ENCODE measurements at places on chromosomes 7 and 10.

GRCh38 chr10:126099366-126099765 lies 203.0 kb downstream of the FANK1 start:
- DNase-seq: no peak

GRCh38 chr10:132684164-132684891 lies 101.6 kb downstream of the NKX6-2 start:
- no peak for DNase-seq

GRCh38 chr10:70964245-70964644 lies 75.9 kb upstream of the PCBD1 start:
- DNase-seq: no peak

DNA sequence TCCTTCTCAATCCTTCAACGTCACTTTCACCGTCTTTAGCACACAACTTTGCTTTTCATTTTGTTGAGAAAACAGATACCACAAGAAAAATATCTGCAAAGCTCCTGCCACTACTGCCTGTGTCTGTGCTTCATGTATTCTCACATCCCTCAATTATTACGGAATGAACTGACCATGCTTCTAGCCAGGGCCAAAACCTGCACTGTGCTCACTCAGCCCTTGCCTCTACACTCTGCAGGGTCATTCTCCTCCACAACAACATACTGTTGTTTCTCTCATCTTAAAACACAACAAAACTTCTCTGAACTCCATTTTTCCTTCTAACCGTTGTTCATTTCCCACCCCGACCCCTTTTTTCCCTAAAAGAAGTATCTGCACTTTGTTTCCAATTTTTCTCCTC lies 29.5 kb downstream of the BMPR1A start:
- no peak for DNase-seq

DNA sequence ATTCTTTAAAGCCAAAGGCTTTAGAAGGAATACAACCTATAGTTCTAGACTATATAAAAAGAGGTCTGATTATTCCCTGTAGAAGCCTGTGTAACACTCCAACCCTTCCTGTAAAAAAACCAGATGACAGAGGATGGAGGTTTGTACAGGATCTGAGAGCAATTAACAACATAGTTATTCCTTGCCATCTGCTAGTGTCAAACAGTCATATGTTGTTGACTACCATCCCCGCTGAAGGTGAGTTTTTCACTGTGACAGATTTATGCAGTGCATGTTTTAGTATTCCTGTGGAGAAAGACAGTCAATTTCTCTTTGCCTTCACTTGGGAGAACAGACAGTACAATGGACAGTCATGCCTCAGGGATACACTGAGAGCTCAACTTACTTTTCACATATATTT lies 19.0 kb upstream of the SLC26A4 start:
- no peak for DNase-seq

DNA sequence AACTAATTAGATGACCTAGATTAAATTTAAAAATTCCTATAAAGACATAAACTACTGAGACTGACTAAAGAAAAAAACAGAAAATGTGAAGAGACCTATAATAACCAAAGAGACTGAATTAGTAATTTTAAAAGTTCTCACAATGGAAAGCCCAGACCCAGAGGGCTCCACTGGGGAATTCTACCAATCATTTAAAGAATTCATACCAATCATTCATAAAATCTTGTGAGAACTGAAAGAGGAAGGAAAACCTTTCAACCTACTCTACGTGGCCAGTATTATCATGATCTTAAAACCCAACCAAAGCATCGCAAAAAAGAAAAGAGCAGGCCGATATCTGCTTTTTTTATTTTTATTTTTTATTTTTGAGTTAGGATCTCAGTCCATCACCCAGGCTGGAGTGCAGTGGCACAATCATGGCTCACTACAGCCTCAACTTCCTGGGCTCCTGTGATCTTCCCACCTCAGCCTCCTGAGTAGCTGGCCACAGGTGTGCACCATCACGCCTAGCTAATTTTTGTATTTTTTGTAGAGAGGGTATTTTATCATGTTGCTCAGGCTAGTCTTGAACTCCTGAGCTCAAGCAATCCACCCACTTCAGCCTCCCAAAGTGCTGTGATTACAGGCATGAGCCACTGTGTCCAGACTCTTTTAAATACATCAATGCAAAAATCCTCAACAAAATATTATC lies 48.6 kb downstream of the DGKI start:
- no peak for DNase-seq

DNA sequence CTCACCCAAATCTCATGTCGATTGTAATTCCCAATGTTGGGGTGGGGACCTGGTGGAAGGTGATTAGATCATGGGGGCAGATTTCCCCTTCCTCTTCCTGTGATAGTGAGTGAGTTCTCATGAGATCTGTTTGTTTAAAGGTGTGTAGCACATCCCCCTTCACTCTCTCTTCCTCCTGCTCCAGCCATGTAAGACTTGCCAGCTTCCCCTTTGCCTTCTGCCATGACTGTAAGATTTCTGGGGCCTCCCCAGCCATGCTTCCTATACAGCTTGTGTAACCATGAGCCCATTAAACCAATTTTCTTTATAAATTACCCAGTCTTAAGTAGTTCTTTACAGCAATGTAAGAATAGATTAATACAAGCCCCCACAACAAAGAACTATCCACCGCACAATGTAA lies 109.9 kb upstream of the JAZF1 start:
- DNase-seq: no peak

DNA sequence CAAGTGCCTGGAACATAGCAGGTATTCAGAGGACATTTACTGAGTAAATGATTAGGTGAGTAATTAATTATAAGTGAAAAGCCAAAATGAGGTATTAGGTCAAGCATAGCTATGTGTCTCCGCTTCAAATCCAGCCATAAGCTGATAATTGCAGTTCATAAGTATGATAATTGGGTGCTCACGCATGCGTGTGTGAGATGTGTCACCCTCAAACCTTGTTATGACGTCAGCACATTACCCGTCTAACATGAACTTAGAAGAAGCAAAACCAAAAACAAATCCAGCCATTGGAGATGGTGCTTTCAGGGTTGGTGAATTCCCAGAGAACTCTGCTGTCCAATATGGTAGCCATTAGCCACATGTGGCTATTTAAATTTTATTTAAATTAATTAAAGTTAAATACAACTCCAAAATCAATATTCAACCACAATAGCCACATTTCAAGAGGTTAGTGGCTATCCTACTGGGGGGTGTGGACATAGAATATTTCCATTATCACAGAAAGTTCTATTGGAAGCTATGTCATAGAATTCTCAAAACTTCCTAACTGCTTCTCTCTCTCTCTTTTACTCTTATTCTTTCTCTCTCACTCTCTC lies at the start of gene CPA5:
Gene CPA5 (plus strand): TSS at position 546 of the 596 bp plus-strand sequence. CDS start 1,670 bp downstream, outside the sequence.
- DNase-seq: no peak

DNA sequence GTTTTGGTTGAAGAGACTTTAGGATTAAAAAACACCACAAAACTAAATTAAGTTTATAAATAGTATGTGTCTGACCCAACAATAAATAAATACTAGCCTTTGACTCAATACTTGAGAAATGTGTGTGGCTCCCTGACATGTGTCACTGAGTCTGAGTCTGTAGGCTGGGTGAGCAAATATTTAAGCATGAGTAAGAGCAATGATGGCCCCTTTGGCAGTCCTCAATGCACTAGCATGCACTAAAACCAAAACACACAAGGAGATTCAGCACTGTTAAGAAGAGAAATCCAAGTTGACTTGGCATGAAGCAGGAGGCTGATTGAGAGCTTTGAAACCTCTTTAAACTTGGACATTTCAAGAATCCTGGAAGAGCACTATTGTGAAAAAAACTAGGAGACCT lies 37.1 kb downstream of the CCDC71L start:
- DNase-seq: no peak

GRCh38 chr10:48330269-48330668 lies 23.8 kb downstream of the MAPK8 start:
- no peak for DNase-seq

- DNase-seq: no peak
Measured at GRCh38 chr7:55594414-55594813, 22.1 kb upstream of the VOPP1 start.

DNA sequence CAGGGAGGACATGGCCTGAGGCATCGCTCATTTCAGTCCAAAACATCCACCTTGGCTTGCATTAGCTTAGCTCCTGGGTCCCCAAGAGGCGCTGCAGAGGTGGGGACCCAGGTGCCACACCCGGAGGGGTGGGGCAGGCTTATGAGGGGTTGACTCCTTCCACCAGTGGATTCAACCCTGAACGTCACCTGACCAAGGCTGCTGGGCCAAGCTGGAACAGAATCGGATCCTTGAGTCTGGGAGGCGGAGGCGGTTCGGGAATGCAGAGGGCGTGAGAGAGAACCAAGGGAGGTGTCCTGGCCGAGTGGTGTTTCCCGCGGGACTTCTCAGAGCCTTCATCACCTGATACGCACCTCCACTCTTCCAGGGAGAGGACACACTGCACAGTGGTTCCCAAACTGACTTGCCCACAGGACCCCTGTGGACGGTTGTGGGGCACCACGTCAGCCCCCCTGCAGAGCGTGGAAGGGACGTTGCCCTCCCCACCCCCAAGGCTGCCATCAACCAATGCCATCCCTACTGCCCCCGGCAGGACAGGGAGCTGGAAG lies 4.5 kb upstream of the MICALL2 start:
- no peak for DNase-seq

DNA sequence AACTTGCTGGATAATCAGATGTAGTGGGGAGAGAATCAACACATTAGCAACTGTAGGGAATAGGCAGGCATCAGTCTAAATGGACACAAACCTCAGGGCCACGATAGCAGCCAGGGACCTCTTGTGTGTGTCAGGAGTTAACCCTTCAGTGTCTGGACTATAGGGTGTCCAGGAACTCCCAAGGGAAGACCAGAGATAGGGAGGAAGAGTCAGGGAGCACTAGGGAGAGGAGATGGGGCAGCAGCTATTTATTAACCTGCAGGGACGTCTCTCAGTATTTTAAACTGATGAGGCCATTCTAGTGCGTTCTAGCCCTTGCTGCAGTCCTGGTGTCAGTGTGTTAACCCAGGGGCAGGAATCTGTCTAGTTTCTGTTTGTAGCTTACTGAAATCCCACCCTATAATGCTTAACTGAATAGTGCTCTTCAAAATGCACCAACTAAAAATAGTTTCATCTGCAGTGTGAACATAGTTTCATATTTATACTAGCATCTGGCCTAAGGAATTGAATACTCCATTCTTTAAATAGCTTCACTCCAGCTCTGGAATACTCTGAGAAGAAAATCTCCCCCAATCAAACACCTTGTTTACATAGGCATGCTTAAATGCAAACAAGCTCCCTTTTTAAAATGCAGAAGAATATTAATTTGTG lies 62.7 kb downstream of the ARID5B start:
- no peak for DNase-seq

DNA sequence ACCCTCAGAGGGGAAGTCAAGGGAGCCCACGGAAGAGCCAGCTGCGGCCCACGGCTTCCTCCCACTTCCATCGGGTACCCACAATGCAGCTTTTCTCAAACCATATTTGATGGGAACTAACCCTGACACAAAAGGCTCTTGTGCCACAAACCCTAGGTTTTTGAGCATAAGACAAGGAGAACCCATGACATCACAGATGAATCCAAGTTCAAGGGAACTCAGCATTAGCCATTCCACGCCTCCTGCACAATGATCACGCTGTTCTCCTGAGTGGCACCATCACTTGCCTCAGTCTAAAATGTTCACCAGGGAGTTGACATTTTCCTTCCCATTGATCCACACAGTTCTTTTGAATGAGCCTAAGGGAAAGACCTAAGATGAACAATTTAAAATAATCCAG lies 70.4 kb downstream of the ITIH5 start:
- DNase-seq: no peak

- no peak for DNase-seq
Measured at GRCh38 chr7:46568420-46569132, 647.5 kb upstream of the IGFBP3 start.

- no peak for DNase-seq
Measured at GRCh38 chr10:124849111-124849773, 47.6 kb downstream of the ABRAXAS2 start.

GRCh38 chr10:30782537-30783461 lies 153.2 kb upstream of the LYZL2 start:
- no peak for DNase-seq

GRCh38 chr7:105079348-105079747 lies 65.3 kb downstream of the KMT2E start:
- DNase-seq: no peak

DNA sequence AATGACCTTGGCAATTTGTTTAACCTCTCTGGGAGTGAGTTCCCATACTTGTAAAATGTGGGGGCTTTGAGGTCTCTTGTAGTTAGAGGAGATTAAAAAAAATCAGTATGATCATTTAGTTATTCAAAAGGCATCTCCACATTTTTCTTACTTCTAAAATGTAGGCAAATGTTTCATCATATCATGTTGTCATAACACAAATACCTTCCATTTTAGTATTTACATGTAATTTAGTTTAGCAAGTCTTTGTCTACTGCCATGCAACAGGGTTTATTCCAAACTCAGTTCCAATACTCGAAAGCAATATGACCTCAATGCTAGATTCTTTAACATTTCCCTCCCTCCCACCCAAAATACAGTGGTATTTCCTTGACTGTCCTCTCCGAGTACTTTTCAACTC lies 262.8 kb upstream of the IMMP2L start:
- DNase-seq: no peak

GRCh38 chr10:32950591-32951108 lies 7.4 kb downstream of the ITGB1 start:
- DNase-seq: no peak

DNA sequence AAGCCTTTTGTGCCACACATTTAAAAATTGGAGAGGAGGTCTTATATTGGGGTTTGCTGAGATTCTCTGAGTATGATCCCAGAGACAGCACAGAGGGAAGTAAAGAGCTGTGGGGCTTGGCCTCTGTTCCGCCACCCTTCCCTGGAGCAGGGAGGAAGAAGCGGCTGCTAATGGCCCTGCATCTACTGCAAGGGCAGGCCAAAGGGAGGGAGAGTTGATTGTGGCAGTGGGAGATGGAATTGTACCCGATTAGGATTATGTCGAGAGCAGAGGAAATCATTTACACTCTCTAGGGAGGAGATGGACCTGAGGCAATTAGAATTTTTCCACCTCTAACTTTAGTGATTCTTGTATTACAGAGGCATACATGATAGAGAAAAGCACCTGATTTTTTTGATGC lies 28.8 kb downstream of the CYP17A1 start:
- DNase-seq: no peak

- DNase-seq: no peak
Measured at GRCh38 chr7:80681272-80681885, 42.9 kb downstream of the CD36 start.

DNA sequence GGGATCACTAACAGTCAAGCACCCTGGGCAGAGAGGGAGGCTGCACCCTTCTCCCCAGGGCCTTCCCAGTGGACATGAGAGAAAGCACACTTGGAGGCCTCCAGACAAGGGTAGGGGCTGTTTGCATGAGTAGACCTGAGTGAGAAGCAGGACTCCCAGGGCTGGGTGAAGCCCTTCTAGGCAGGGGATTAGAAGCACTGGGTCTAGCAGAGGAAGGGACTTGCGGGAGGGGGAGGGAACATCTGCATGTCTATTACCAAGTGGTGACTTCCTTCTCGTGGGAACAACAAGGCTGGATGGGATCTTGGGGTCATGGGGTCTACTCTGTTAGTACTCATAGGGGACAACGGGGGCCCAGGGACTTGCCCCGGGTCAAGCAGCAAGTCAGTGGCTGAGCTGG lies 67.8 kb downstream of the EMX2 start:
- DNase-seq: no peak
